ENCODE measurements at places on chromosomes 4 and X. TPM values are rescaled to one million over a fixed set of nuclear protein-coding genes. Genes with fewer than 3 reads are reported as not detected.
A peak's percentile ranks its signal among the peaks of the same experiment; 100 is the strongest.

DNA sequence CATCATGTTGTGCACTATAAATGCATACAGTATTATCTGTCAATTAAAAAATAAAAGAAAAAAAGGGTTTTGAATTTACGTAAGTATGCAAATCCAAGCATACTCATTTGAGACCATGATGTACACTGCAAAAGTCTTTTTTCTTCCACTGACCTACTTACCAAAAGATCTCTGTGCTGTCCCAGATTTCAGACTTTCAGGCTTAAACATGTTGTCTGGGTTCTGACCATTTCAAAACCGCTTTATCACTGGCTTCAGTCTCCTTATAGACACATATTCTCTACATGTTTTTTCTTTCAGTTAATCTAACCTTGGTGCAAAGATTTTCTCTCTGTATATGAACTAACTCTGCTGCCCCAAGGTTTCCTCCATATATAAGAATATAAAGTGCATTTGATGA, 58.6 kb upstream of the CXCL8 start:
- H3K27ac ChIP-seq = no peak overlapping the region
- H3K4me1 ChIP-seq = no peaks in the 10 kb centered on the region
- no peaks in the 10 kb centered on the region for H3K27me3 ChIP-seq
- no peak for DNase-seq

DNA sequence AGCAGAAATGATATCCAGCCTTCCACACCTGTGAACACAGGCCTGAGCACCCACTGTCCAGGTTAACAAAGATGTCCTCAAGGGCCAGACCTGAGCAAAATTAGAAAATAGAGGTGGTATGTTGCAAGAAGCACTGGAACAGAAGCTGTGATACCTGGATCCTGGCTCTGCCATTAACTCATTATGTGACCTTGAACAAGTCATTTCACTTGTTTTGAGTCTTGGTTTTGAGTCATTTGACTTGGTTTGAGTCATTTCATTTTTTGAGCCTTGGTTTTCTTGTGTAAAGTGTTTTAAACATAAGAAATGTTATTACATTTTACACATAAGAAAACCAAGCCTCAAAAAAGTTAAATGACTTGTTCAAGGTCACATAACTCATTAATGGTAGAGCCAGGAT, 2.9 kb upstream of the NWD2 start:
- peaks cover 70% of the 10 kb centered on the region for H3K27me3 ChIP-seq
- no peak overlapping the region for H3K27ac ChIP-seq
- H3K36me3 ChIP-seq = no peaks in the 10 kb centered on the region
- DNase-seq = no peak

DNA sequence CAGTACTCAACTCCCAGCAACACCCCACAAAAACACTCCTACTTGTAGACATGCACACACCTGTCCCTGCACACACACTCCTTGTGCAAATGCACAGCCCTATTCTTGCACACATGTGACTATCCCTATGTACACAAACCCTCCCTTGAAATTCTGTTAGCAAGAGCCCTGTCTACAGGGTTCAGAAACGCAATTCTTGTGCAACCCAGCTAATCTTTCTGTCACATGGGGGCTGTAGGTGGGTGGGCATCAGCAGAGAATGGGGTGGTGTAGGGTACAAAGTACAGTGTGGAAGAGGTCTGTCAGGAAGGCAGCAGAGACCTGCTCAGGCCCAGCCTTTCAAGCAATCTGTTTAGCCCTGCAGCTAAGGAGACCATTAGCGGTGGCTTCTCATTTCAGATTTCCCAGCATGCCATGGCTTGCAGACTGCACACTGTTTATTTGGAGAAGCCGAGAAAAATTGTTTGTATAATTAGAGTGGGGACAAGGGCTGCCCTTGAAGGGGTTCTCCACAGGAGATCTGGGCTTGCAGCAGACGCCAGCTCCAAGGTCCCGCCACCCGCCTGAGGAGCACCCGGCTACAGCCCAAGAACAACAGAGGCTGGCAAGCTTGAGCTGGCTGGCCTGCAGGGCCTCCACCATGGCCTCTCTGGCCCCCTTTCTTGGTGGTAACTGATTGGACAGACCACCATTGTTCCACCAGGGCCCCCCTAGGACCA, 144.0 kb upstream of the PJA1 start:
- H3K4me3 ChIP-seq = no peak overlapping the region
- H3K4me1 ChIP-seq = no peaks in the 10 kb centered on the region
- peaks cover 5% of the 10 kb centered on the region for H3K27me3 ChIP-seq
- no peak overlapping the region for H3K27ac ChIP-seq
- no peak for DNase-seq

- no peaks in the 10 kb centered on the region for H3K4me1 ChIP-seq
- H3K36me3 ChIP-seq = no peaks in the 10 kb centered on the region
- H3K4me3 ChIP-seq = no peak overlapping the region
- DNase-seq = no peak
These were observed 836.7 kb upstream of the EPHA5 start for GRCh38 chr4:66506985-66507384.

DNA sequence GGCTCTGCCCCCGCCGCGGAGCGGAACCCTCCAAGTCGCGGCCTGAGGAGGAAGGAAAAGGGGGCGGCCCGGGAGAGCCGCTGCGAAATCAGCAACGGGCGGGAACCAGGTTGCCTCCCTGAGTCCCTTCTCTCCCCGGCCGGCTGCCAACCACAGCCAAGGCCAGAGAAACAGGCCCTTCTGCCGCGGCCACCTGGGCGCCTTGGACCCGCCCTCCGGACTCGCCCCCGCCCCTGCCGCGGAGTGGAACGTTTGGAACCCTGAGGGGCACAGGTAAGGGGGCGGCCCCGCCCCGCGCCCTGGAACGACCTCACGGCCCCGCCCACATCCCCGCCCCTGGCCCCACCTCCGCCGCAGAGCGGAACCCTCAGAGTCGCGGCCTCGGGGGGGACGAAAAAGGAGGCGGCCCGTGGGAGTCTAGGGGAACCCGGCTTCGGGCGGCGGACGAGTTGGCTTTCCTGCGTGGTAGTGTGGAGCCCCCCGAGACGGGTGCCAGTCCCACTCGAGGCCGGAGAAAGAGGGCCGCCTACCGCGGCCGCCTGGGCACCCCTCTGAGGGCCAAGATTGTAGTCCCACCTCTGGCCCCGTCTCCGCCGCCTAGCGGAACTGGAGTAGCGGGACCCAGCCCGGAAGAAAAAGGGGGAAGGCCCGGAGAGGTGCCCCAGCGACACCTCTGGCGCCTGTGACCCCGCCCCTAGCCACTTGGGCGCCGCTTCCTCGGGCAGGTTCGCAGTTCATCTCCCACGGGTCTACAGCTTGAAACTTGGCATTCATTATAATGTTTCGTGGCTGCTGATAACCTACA, 669 bp upstream of the PHKA2 start:
- peaks cover 3% of the 10 kb centered on the region for H3K36me3 ChIP-seq
- DNase-seq = peak; percentile 78
- no peaks in the 10 kb centered on the region for H3K4me1 ChIP-seq
- H3K27me3 ChIP-seq = no peaks in the 10 kb centered on the region
- H3K4me3 ChIP-seq = peak overlapping the region; percentile 77

DNA sequence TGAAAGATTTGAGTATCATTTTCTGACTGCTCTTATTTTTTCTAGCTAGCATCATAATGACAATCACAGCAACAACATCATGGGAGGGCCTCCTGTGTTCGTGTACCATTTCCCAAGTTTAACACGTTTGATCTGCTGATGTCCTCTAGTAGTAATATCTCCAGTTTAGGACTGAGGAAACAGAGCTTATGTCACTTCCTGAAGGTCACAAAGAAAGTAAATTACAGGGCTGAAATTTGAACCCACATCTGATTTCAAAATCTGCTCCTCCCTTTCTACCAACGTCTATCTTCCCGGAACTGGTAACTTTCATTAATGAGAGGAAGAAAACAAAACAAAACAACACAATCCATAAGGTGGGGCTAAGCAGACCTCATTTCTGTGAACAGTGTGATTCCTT, 302.7 kb downstream of the PACRGL start:
- H3K36me3 ChIP-seq = no peaks in the 10 kb centered on the region
- H3K27ac ChIP-seq = no peak overlapping the region
- no peaks in the 10 kb centered on the region for H3K4me1 ChIP-seq
- DNase-seq = no peak
- H3K4me3 ChIP-seq = no peak overlapping the region
- no peaks in the 10 kb centered on the region for H3K27me3 ChIP-seq

- H3K4me3 ChIP-seq = no peak overlapping the region
- H3K4me1 ChIP-seq = no peaks in the 10 kb centered on the region
- no peak overlapping the region for H3K27ac ChIP-seq
- H3K27me3 ChIP-seq = no peaks in the 10 kb centered on the region
- DNase-seq = no peak
These were observed 135.2 kb downstream of the PDE5A start for GRCh38 chr4:119493419-119493818.

Gene CT45A10
- not detected for total RNA-seq

GRCh38 chrX:1462596-1463251, 10.0 kb upstream of the ASMTL start:
- H3K4me1 ChIP-seq = peaks cover 3% of the 10 kb centered on the region
- H3K4me3 ChIP-seq = no peak overlapping the region
- H3K27me3 ChIP-seq = peaks cover 7% of the 10 kb centered on the region
- H3K36me3 ChIP-seq = no peaks in the 10 kb centered on the region
- peak overlapping the region; percentile 94 for H3K27ac ChIP-seq
- DNase-seq = peak; percentile 58

DNA sequence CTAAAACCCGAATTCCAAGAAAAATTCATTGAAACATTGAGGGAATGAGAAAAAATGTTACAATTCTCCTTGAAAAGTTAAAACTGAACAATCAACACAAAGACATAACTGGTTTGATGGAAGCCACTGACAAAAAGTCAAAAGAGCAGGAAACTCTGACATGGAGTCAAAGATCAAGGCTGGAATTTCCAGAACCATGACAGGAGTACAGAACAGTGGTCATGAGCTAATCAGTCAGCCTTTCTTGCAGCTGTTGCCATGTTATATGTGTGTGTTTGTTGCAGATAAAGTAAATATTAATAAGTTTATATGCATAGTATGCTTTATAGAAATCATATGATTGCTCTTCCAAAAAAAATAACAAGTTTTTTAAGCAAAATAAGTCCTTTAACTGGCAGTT, 184.7 kb upstream of the HCCS start:
- no peak overlapping the region for H3K27ac ChIP-seq
- no peaks in the 10 kb centered on the region for H3K27me3 ChIP-seq
- H3K4me3 ChIP-seq = no peak overlapping the region
- no peaks in the 10 kb centered on the region for H3K36me3 ChIP-seq

- no peak for DNase-seq
- H3K4me1 ChIP-seq = no peaks in the 10 kb centered on the region
- no peak overlapping the region for H3K27ac ChIP-seq
- H3K36me3 ChIP-seq = no peaks in the 10 kb centered on the region
These were observed 490.7 kb upstream of the TENM3 start for GRCh38 chr4:181752516-181752915.

DNA sequence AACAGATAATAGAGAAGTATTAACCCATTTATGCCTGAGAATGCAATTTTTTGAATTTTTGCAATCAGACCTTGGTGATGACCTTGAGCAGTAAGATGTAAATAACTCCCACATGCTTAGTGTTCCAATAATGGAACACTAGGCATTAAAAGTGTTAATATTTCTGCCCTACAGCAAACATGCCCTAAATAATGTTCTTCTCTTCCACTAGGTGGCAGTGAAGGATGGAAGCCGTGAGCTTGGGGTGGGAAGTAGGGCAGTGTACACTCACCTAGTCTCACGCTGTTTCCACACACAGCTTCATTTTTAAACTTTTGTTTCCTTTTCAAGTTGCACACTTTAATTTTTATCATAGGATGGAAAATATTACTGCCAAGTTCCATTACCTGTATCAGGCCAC, 613.1 kb upstream of the HS3ST1 start:
- no peak for DNase-seq
- H3K27me3 ChIP-seq = no peaks in the 10 kb centered on the region
- no peaks in the 10 kb centered on the region for H3K4me1 ChIP-seq
- H3K36me3 ChIP-seq = no peaks in the 10 kb centered on the region
- H3K27ac ChIP-seq = no peak overlapping the region

Gene TNIP3
- not detected for total RNA-seq

DNA sequence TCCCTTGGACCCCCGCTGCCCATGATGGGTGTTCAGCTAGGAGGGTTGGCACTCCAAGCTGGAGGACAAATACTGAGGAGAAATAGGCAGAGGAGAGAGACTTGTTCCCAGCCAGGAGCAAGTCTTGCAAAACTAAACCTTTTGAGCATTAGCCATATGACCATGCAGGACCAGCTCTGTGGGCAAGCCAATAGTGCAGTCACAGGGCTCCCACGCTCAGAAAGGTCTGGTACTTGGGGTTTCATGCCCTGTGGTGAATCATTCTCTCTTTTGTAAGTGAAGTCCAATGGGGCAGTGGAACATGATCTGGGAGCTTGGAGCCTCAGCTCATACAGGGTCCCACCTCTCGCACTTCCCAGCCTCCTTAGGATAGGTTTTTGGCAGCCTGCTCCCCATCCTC, 300.9 kb downstream of the BCOR start:
- no peak for DNase-seq
- H3K27ac ChIP-seq = no peak overlapping the region
- H3K27me3 ChIP-seq = no peaks in the 10 kb centered on the region
- H3K36me3 ChIP-seq = no peaks in the 10 kb centered on the region
- no peaks in the 10 kb centered on the region for H3K4me1 ChIP-seq
- no peak overlapping the region for H3K4me3 ChIP-seq

DNA sequence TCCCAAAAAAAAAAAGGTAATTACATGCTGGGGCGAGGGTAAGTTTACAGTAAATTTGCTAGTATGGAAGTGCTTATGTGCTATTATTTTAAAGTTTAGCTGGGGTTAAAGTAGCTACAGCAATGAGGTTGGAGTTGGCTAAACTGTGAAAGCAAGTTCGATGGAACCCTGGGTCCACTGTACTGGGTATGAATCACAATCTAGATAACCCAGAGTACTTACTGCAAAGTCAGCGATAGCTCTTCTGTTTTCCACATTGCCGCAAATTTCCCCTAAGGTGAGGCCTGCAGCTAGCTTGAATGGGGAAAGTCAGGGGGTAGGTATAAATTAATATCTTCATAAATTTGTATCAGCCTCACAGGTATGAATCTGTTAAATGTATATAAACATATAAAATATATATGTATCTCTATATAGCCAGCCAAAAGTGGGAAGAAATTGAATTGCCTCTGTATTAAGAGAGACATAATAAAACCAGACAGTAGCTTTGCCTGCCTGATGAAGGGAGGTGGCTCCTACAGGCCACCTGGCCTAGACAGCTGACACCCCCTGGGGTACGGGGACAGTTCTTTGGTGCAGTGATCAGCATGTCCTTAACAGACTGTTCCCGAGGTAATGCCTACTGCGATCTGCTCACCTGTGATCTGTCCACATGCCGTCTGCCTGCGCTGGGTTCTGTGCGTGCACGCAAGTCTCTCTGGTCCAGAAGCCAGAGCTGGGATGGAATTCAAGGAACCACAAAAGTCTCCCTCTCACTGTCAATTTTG, 30.6 kb downstream of the CLRN2 start:
- no peaks in the 10 kb centered on the region for H3K27me3 ChIP-seq
- DNase-seq = no peak
- H3K36me3 ChIP-seq = no peaks in the 10 kb centered on the region
- H3K27ac ChIP-seq = no peak overlapping the region

Measured in heart left ventricle (tissue), 16 donors.